ENCODE measurements at places on chromosomes 16 and 17.

DNA sequence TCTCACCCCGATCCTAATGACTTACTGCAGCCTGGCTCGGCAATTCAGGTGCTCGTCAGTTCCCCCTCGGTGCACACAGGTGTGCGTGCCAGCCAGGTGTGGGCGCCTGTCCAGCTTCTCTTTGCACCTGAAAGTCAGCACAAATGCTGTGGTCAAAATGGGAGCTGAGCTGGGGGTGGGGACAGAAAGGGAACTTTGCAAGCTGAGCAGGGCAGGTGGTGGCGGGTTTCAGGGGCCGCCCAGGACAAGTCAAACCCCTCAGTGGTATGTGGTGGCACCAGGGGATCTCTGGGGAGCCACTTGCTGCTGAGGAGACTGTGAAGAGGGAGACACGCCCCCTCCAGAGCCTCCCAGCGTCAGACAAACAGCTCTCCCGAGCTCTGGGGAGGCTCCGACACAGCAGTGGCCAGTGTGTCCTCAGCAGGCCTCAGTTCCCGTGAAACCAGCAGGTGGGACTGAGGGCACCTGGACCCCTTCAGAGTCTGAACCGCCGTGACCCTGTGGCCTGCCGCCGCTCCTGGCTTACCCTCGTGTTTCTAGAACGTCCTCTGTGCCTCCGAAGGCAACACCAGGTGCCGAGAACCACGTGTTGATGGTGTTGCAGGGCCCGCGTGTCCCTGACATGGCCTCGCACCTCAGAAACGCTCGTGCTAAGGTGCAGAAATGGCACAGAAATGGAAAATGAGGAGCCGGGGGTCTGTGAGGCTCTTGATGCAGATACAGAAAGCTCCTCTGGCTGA, 233.5 kb upstream of the TNRC6C start:
- no peak for DNase-seq

DNA sequence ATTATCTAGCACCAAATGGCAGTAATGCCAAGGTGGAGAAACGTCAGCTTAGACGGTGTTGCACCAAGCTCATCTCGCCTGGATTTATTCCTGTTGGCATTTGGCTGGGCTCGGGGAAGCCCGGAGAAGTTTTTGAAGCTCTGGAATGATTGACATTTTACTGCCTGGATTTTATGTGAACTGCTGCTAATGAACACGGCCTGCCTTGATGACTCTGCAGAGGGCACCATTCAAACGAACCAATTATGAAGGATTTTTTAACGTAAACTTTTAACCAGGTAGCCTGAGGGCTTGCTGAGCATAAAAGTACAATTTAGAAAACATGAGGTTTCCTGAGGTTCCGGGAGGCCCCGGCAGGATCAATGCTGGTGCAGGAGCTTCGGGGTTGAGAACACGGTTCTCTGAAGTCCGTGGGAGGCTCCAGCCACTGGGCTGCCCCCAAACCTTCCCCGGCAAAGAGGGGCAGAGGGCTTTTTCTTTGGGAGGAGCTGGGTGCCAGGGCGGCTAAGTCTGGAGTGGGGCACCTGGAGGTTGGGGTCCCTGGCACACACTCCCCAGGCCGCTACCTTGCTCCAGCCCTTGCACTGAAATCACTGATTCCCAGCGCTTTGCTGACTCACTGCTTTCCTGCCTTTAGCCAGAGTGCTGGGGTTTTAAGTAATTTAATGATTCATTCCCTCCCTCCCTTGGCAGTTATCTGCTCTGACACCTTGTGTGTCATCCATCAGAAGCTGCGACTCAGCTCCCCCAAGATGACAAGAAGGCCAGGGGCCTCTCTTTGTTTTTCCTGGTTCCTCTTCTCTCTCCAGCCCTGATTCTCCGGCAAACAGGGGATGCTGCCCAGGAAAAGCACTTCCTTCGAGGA, 161.2 kb upstream of the IRX3 start:
- DNase-seq, result no peak

- DNase-seq, result no peak
Measured at GRCh38 chr17:5399767-5400166, 19.7 kb downstream of the NUP88 start.

DNA sequence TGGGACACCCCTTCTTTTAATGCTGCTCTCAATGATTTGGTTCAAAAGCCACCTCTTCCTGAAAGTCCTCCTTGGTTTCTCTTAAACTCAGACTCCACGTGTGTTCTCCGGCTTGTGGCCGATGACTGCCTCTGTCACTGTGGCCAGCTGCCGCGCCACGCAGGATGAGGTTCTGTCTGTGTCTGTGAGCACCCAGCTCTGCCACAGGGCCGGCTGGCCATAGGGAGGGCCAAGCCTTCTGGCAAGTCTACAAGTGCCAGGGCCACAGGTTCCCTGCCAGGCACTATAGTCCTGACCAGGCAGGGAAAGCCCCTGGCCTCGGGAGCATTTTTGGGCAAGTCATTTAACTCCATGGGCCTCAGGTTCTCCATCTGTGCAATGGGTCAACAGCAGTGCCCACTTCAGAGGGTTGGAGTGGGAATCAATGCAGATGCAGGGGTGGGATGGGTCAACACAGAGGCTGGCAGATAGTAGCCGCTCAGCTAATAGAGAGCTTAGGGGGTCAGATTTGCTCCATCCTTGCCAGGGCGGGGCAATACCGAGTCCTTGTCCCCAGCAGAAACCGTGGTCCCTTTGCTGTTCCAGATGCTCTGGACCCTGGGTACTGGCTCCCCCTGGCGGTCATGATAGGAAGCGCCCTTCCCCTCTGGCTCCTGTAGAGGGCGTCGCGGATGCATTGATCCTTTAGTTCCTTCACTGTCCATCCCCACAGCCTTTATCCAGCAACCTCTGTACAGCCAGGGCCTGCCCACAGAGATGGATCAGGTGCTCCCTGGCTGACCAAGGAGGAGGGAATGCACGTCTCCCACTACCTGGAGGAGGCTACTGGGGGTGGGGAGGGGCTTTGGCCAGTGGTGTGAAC, 19.3 kb upstream of the ADGRG3 start:
- DNase-seq, result peak; percentile 73

DNA sequence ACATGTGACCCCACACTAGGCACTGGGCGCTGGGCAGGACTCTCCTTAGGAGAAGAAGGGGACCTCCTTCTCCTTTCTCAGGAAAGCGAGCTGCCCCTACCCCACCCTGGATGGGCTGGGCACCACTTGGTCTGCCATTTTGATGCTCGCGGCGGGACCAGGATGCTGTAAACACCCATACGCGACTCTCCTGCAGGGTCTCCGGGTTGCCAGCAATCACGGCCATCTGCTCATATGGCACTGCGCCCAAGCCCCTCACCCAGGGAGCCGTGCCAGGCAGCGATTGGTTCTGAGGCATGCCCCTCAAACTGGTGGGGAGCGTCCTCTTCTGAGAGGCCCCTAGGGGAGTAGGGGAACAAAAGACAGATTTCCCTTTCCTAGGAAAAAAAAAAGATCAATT, 99.0 kb downstream of the C16orf78 start:
- no peak for DNase-seq

GRCh38 chr17:81387100-81388090, 7.9 kb upstream of the BAHCC1 start:
- no peak for DNase-seq

- no peak for DNase-seq
Measured at GRCh38 chr16:53654946-53655345, 48.7 kb downstream of the RPGRIP1L start.

DNA sequence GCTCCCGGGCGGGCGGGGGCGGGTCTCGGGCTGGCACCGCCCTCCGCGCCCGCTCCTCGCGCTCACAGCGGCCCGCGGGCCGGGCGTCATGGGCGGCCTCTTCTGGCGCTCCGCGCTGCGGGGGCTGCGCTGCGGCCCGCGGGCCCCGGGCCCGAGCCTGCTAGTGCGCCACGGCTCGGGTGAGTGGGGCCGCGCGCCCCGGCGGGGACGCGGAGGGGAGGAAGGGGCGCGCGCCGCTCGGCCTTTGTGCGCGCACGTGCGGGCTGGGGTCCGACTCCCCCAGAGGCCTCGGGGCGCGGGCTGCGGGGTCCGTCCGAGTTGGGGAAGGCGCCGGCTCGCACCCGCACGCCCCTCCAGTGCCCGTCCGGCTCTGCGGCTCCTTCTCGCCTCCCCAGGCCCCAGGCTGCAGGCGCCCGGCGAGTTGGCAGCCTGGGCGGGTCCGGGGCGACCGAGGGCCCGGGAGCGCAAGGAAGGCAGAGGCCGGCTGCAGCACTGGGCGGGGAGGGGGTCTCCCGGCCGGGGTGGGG, at the start of gene NME4:
TSS of gene NME4 (plus strand) at position 65 of the 527 bp plus-strand sequence. CDS start at position 89, 24 bp downstream.
- no peak for DNase-seq

GRCh38 chr17:17347234-17347955, 44.2 kb downstream of the NT5M start:
- DNase-seq, result no peak

DNA sequence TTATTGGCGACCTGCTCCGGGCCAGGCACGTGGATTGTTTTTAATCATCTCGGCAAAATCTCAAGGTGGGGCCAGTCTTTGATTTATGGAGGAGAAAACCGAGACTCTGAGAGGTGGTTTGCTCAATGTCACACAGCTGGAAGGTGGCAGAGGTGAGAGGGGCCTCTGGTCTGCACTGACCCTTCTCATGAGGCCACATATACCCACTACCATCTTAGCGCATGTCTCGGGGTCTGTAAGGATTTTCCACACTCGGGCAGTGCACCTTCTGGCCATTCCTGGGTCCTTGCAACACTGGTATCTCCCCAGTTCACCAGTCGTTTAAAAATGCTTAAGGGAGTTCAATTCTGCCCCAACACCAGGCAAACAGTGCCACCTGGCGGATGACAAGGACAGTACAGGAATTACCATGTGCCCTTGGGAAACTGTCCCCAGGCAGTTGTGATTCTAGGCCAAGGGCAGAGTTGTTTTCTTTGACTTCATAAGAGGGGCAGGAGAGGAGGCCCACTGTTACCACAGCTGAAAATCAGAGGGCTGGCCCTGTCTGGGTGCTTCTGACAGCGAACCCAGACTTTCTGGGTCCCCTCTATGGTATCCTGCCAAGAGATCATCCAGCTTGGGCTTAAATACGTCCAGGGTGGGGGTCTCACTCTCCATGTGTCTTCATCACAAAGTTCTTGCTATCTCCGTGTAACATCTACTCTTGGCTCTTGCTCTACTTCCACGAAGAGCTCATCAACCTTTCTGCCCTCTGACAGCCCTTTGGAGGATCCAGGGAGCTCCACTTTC, 39.4 kb upstream of the RAI1 start:
- peak; percentile 27 for DNase-seq

GRCh38 chr16:17832738-17833137, 362.0 kb upstream of the XYLT1 start:
- DNase-seq, result no peak

GRCh38 chr16:53743149-53743566, 39.2 kb downstream of the FTO start:
- no peak for DNase-seq

- no peak for DNase-seq
Measured at GRCh38 chr16:12551946-12552345, 251.7 kb downstream of the CPPED1 start.

- no peak for DNase-seq
Measured at GRCh38 chr16:50517450-50518252, 30.5 kb upstream of the NKD1 start.

DNA sequence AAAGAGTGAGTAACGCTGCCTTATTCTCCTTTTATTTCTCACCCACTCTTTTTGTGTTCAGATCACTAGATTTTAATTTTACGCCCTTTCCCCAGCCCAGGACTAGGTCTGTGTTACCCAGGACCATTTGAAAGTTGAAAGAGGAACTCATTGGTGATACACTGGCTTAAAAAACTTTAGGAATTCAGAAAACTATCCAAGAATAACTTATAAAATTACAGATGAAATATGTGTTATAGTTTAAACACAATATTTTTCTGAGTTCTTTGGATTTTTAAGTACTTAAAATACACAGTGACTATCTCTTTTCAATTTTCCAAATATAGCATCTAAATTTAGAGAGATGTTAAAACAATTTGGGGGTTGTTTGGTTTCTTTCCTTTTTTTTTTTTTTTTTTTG, 385.2 kb downstream of the CDH13 start:
- DNase-seq, result no peak

DNA sequence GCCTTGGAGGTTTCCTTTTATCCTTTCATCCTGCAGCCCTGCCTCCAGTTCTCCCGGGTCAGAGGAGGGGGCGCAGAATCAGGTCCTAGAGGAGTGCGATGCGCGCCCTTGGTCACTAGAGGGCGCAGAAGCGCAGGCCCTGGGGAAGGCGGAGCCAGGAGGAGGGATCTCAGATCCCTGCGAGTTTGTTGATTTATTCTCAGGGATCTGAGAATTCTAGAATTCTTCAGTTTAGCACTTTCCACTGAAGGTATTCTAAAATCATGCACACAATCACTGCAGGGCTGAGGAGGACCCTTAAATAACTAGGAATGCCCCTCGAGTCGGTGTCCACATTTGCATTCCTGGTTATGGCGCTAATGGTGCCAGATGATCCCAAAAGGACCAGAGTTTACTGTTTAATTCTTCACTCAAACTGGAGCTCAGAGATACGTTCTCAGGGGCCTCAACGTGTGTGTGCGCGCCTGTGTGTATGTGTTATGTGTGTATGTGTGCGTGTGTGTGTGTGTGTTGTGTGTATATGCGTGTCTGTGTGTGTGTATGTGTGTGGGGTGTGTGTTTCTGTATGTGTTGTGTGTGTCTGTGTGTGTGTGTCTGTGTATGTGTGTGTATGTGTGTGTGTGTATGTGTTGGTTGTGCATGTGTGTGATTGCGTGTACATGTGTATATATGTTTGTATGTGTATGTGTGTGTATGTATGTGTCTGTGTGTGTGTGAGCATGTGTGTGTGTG, 6.9 kb upstream of the ELAC2 start:
- peak; percentile 33 for DNase-seq

- no peak for DNase-seq
Measured at GRCh38 chr17:41910701-41911391, 7.9 kb downstream of the ACLY start.

DNA sequence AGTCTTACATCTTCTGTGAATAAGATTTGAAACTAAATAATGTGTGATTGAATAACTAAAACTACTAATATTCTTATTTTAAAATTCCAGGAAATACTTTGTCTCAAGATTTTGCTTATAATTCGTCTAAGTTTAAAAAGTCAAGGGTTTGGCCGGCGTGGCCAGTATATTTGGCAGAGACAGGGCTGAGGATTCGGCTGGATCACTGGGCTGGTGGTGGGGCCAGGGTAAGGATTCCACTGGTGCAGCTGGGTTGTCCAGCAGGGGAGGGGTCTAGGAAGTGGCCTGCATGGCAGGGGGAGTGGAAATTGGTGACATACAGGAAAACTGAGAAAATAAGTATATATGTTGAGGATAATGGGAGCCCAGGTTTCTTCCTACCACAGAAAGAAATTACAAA, 75.7 kb downstream of the MYO1D start:
- no peak for DNase-seq

GRCh38 chr16:67964477-67965131, 3.8 kb downstream of the SLC12A4 start:
- no peak for DNase-seq

DNA sequence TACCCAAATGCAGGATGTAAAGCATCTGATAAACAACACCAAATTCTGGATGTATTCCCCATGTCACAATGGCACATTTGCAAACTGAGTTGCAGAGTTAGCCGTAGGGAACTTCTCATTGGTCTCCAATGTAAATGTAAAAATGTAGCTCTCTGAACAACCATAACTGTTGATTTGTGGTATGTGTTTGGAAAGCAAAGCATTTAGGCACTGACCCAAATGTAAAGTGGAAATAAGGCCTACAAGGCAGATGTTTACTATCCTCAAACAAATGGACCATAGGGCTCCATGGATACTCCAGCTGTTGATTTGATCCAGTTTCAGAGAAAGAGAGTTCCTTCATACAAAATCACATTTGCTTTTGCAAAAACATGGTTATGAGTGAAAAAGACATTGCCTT, 223.0 kb upstream of the ELAC2 start:
- DNase-seq, result no peak
